ENCODE measurements at places on chromosomes 7 and 10. TPM values are rescaled to one million over a fixed set of nuclear protein-coding genes. Genes with fewer than 3 reads are reported as not detected.

CYP2C9 gene
- total RNA-seq = not detected

SORCS1 gene
- total RNA-seq = not detected

FGFR2 gene
- total RNA-seq = 0.28 TPM

CCDC71L gene
- total RNA-seq = 14.7 TPM

HYAL4 gene
- not detected for total RNA-seq

CPXM2 gene
- not detected for total RNA-seq

NACAD gene
- total RNA-seq = 0.19 TPM

MAT1A gene
- 0.03 TPM for total RNA-seq

NT5C2 gene
- total RNA-seq = 79.1 TPM
